ENCODE measurements at places on chromosomes 4 and X. TPM values are rescaled to one million over a fixed set of nuclear protein-coding genes. Genes with fewer than 3 reads are reported as not detected.

DNA sequence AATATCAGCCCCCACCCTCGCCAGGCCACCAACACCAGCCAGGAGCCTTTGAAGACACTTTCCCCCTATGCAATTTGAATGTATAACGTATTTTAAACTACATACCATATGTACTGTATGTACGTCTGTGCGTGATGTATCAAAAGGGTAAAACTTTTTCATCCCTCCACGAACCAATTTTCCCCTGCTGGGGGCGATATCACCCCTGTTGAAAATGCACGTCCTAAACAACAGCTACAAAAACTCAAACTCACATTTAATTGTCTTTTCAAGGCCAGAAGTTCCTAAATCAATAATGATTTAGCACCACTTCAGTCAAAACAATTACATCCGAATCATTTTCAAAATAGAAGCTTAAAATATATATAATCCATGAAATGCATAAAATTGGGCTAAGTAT, 1.4 kb downstream of the VEGFD start:
- DNase-seq = no peak

DNA sequence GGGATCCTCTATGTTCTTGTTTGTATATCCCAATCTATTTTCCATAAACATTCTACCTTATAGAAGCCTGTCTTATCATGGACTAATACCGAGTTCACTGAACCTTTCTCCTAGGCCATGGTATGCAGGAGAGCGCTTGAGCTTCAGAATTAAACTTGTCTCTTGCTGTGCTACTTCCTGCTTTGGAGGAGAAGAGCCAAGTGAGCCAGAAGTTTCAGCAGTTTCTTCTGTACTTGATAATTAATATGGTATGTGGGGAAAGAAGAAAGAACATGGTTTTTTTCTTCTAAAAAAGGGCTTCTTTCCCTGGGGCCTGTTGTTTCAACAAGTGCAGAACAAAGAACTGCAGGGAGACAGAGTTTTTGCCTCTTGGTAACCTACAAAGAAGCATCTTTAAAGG, 172.8 kb downstream of the ATG4A start:
- no peak for DNase-seq

GRCh38 chrX:13327666-13328065, 7.8 kb upstream of the ATXN3L start:
- no peak for DNase-seq

DNA sequence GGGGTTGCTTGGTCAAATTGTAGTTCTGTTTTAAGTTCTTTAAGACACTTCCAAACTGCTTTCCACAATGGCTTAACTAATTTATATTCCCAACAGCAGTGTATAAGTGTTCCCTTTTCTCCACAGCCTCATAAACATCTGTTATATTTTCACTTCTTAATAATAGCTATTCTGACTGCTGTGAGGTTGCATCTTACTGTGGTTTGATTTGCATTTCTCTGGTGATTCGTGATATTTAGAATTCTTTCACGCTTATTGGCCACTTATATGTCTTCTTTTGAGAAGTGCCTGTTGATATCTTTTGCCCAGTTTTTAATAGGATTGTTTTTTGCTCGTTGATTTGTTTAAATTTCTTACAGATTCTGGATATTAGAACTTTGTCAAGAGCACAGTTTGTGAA, 278.6 kb upstream of the ITM2A start:
- no peak for DNase-seq

GRCh38 chr4:170420255-170420693, 330.5 kb upstream of the AADAT start:
- no peak for DNase-seq

DNA sequence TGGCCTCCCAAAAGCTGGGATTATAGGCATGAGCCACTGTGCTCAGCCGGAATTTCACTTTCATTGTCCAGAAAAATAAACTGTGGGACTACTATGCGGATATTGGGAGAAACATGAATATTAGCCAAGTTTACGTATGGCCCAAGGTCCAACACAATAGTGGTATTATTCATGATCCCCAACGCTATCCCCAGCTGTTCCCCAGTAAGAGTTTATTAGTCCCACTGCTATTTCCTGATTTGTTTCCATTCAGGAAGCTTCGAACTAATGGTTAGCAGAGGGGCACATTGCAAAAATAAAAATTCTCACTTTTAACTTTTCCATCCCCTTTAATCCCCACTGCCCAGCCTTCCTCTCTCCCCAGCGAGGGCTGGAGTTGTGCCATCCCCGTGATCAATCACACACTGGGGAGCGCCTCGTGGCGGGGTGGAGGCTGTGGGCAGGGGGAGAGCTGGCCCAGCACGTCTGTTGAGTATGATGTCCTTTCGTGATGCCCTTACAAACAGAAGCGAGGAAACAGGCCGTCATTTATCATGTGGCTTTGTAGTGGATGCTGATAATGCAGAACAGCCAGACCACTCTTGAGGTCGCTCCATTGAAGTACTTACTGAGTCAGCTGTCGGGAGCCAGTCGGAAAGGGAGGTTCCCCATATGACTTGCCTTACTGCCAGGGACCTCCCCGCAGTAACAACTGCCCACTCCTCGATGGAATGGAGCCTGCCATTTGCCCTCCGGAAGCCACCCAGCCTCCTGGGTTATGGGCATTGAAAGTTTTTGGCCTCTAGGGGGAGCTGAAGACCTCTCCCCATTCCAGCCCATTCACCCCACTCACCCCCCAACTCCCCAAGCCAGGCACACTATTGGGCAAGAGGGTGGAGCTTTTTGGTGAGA, 117.0 kb downstream of the KDR start:
- no peak for DNase-seq

DNA sequence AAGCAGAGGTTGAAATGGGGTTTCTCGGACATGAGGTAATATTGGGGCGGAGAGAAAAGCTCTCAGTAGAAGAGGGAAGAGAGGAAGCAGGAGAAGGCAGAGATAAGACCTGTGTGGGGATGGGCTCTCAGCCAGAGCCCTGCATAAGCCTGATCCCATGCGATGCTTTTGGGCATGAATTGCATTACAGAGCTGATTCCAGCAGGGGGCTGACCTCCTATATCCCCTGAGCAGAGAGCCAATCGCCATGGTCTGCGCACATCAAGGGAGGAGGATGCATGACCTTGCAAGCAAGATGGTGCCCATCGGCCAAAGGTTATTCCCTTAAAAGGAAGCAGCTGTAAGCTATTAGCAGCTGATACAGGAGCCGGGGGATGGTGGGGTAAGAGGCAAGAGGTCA, 7.6 kb downstream of the ANOS1 start:
- DNase-seq = no peak

DNA sequence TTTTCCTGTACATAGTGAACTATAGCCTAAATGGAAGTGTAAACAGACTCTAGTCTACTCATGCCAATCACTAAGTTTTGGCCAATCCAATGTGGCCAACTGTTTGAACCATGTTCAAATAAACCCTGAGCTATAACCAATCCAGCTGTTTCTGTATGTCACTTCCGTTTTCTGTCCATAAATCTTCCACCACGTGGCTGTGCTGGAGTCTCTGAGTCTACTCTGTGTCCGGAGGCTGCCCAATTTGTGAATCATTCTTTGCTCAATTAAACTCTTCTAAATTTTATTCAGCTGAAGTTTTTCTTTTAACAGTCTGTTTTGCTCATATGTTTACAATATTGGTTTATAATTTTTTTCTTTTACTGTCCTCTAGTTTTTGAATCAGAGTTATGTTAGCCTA, 112.3 kb upstream of the BANK1 start:
- DNase-seq = no peak

GRCh38 chr4:112589206-112589605, 47.5 kb downstream of the ZGRF1 start:
- DNase-seq = no peak

- DNase-seq = no peak
Observed at GRCh38 chrX:37830371-37830770, 17.0 kb downstream of the DYNLT3 start.

DNA sequence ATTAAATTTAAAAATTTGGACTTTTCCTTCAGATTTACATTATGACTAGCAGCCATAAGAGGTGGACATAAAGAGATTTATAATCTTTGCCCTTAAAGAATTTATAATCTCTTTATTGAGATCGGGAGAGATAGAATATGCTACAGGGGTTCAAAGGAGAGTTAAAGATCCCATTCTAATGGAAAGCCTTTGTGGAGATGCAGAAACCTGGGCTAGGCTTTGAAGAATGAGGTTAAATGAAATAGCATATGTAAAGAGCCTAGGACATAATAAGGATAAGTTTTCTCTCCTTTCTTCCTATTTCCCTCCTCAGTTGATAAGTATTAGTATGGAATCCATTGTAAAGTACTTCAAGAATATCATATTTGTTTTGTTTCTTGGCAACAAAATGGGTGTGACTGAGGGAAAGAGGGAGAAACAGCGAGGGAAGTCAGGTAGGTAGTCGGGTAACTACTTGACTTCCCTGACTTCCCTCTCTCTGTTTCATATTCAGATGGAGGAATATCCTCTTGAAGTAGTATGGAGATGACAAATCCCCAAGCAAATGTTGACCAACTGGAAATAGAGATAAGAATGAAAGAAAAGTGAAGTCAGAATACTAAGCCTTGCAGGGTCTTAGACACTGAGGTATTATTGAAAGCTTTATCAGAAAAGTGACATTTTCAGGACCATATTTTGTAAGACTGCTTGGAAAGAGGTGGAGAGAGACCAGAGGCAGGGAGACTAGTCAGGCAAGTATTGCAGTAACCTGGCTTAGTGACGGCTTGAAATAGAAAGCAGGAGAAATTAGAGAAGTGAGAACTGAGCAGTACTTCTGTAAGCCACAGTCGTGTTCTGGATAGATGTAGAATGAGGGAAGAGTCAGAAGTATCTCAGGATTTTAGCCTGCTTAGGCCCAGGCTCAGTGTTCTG, 82.9 kb downstream of the PDLIM5 start:
- no peak for DNase-seq

DNA sequence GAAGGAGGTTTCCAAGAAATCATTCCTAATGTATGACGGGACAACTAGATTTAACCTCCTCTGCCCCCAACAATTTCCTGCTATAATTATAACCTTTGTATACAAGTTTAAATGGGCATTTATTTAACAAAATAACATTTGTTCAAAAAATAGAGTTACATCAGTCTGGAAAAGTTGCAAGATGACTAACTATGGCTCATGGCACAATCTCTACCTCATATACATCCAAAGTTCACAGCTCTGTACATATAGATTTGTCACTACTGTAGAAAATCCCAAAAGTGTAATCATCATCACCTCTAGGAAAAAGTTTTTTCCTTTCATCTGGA, 3.8 kb upstream of the RPS6KA3 start:
- DNase-seq = no peak

GRCh38 chrX:63613531-63614028, 171.4 kb downstream of the ARHGEF9 start:
- no peak for DNase-seq

DNA sequence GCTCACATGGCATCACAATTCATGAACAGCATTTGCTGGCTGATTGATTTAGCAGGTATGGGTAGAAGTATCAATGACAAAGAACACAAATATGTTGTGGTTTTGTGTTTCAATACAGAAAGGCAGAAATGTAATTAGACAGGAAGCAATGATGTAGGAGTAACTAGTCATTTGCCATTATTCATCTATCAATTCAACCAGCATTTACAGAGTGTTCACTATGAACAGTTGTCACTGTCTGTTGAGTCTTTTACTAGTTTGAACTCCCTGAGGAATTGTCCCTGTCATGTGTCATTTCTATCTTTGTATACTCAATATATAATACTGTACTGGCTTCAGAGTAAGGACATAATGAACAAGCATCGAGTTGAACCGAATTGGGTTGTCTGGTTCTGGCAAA, 51.5 kb upstream of the ARHGAP24 start:
- DNase-seq = no peak

F11 gene
- total RNA-seq = not detected

GAGE12H gene
- total RNA-seq = not detected

SGCB gene
- total RNA-seq = 6.4 TPM

SH3D19 gene
- 0.42 TPM for total RNA-seq

All from naive thymus-derived CD8-positive, alpha-beta T cell (primary cell).